ENCODE measurements at places on chromosomes 16 and 17.
A peak's percentile ranks its signal among the peaks of the same experiment; 100 is the strongest.

DNA sequence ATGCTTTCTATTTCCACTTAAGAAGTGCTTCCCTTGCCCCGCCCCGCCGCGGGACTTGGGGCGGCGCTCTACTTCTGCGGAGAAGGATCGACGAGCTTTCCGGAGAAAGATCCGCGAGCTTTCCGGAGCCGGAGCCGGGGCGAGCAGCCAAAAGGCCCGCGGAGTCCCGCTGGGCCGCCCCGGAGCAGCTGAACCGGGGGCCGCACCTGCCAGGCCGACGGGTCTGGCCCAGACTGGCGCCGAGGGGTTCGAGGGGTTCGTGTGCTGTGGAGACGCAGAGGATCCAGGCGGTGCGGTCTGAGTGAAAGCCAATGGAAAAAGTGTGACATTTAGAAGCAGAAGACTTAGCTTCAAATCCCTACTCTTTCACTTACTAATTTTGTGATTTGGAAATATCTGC is 50.8 kb downstream of the TBC1D26 start:
- DNase-seq, result no peak

GRCh38 chr17:76912421-76913164 is 44.4 kb downstream of the MGAT5B start:
- DNase-seq, result no peak

GRCh38 chr17:82632451-82632850 is 15.8 kb downstream of the WDR45B start:
- no peak for DNase-seq

- no peak for DNase-seq
Measured at GRCh38 chr16:66858740-66859396, 14.7 kb downstream of the CA7 start.

GRCh38 chr16:66650707-66651473 is 45.7 kb downstream of the CMTM4 start:
- DNase-seq, result peak; percentile 69

DNA sequence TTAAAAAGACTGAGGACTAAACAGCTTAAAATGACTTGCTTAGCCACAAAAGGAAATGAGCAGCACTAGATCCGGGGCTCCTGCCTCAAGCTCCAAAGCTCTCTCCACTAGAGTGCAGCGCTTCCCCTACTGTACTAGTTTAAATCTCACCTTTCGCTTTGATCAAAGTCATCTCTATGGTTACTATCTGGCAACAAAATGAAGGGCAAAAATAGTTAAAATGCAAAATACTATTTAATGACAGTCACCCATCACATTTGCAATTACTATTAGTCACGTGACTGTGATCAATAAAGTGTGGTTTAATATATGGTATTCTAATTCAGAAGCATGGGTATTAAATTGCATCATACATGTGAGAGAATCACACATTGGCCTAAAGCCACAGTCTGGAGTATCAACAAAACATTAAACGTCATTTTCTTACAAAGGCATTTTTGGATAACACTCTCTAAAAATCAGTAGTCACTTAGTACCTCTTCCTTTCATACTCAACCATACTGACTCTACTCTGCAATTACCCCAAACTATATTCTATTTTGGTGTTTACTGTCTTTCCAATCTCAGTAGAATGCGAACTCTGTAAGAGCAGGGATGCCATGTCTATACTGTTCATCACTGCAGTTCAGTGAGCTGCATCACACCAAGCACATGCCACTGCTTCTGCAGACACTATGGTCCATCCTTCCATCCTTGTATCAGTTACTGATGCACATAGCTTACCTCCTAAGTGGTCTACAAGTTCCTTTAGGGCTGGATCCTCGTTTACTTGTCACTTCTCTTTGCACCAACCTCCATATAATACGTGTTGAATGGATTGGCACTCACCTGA is 6.2 kb downstream of the PSMD12 start:
- DNase-seq, result no peak

GRCh38 chr16:88780142-88781062 is 4.6 kb downstream of the PIEZO1 start:
- DNase-seq, result no peak

GRCh38 chr17:33803686-33804085 is 451.4 kb upstream of the CCL2 start:
- DNase-seq, result no peak

GRCh38 chr16:80023865-80024264 is 423.3 kb upstream of the MAF start:
- DNase-seq, result no peak

DNA sequence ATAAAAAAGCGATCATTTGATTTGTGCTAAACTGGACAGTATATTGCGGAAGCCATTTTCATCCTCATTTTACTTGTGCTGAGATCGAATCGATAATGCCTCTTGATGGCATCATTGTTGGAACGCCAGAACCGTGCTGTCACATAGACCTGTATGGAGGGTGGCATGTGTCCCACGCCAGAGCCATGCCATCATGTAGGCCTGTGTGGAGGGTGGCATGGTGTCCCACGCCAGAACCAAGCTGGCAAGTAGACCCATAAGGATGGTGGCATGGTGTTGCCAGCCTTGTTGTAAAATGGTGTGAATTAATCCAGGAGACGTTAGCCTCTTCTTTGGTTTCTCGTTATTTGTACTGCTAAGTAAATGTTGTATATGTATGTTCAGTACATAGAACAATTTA is 222.7 kb upstream of the CHMP6 start:
- no peak for DNase-seq

DNA sequence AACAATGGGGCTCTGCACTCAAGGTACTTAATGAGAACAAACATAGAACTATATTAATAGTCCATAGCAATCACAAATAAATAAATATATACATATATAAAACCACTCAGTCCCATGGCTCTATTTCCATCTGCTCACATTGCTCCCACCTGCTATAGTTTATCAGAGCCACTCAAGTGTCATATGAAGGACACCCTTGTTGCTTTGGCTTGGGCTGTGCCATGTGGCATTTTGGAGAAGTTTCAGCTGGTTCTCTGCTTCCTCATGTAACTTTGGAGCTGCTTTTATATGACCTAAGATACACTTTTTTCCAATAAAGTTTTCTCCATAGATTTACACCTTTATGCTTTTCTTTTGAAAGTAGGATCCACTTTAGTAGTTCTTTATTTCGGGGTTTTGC is 126.4 kb downstream of the KCNJ2 start:
- no peak for DNase-seq

GRCh38 chr17:30547778-30548573 is 70.8 kb downstream of the GOSR1 start:
- no peak for DNase-seq

DNA sequence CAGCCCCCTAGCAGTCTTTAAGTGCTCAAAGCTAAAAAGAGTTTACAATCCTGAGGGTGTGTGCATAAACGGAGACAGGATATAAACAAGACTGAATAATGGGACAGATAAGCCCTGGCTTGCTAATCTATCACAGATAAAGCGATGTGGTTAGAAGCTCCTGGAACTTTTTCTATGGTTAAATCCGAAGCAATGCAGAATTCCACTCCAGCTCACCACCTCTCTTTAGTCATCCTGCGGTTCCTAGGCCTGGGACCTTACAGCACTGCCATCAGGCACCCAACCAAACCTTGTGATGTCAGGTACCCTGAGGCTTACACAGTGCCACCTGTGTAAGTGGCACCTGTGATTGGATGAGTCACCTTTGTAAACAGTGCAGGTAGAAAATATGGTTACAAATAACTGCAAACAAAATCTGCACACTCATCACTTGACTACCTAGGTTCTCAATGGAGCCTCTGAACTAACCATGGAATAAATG is 31.5 kb upstream of the B4GALNT2 start:
- no peak for DNase-seq

DNA sequence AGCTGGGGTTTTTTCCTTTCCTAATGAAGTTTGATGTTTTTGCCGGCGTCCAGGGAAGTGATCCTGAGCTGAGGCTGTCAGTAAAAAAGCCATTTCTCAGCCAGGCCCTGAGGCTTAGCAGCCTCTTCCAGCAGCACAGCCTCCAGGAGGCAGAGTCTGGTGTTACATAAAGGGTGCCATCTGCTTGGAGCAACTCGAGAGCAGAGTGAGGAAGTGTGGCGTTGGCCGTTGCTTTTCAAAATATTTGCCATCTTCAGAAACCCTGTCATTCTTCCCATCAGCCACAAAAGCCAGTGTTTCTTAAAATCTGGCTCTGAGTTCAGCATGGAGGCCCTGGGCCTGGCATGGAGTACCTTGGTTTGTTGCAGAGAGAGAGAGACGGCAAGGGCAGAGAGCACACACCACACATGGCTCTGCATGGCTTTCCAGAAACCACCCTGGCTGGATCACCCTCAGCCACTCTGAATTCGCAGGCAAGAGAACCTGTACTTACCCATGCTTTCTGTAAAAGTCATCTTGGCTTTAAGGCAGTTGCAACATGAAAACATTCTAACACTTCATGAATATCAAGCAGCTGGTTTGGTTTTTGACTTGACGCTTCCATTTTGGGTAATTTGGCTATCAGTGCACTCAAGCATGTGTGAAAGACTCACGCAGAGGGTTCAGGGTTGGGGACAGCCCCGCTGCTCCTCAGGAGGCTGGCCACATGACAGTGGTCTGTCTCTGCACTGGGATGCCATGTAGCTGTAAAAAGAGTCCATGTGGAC is 21.0 kb downstream of the PMM2 start:
- no peak for DNase-seq

GRCh38 chr17:44983563-44983962 is 15.5 kb upstream of the C1QL1 start:
- no peak for DNase-seq

GRCh38 chr17:29962656-29963055 is 21.2 kb downstream of the EFCAB5 start:
- DNase-seq, result no peak

Data from amygdala (tissue), 56 donors.